ENCODE measurements at places on chromosomes 7 and 10.

GRCh38 chr7:2157473-2158279 lies 75.1 kb downstream of the MAD1L1 start:
- no peak for DNase-seq

GRCh38 chr7:84177758-84178412 lies 16.7 kb downstream of the SEMA3A start:
- DNase-seq: no peak

DNA sequence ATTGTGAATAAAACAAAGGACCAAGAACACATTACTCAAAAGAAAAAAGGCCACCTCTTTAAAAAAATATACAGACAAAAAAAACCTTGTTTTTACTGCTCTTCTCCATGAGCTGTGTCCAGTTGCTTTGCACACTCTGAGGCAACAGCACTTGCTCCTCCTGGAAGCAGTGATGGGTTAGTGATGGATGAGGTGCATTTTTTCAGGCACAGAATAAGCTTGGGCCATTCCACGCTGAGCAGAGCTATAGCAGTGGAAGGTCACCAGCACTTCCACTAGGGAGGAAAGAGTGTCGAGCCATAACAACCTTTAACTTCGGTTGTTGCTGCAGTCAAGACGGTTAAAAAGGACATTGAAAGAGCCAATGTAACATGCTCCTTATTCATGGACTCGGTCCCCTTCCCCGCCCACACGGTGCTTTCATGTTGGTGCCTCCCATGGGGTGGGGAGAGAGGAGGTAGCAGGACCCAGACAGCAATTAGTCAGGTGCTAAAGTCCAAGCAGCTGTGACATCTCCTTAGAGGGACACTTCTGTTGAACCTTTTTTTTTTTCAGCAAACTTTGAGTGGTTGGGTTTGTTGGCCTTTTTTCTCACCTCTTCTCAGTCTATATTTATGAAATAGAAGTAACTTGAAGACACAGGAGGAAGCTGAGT lies 136.5 kb upstream of the ADARB2 start:
- no peak for DNase-seq

DNA sequence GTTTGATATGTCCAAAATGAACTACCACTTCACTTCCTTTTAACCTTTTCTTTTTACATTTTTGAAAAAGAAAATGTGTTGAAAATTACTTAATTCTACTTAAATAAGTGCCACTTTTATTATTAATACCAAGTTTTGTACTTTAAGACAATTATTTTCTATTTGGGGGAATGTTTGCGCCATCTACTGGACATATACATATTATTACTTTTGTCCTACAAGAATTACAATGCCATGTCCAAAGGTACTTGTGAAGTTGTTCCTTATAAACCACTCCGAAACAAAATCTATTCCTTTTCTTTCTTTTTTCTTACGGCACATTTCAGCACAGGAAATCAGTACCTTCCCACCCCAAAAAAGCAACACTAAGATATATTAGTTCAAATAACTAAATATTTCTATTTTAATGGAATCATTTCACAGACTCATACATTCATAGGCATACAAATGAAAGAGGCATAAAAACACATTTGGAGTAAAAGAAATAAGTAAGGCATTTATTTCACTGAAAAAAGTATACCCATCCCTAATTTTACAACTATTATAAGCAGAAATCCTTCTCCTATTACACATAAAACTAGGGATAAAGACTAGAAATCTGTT lies 169.9 kb downstream of the RNF133 start:
- DNase-seq: no peak

DNA sequence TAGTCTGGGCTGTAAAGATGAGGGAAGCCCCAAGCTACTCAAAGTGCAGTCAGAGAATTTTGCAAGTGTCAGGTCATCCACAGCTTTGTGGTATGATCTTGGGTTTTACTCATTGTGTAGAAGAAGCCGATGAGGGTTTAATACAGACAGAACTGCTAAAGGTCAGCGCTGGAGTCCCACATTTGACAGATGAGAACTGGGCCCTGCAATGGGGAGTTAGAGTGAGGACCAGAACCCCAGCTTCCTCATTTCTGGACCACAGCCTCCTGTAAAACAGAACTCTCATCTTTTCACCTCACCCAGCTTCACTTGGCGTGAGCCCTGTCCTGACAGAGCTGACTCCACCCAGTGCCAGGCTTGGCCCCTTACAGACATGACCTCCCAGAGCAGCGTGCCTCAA lies 20.1 kb downstream of the LRRC20 start:
- no peak for DNase-seq

DNA sequence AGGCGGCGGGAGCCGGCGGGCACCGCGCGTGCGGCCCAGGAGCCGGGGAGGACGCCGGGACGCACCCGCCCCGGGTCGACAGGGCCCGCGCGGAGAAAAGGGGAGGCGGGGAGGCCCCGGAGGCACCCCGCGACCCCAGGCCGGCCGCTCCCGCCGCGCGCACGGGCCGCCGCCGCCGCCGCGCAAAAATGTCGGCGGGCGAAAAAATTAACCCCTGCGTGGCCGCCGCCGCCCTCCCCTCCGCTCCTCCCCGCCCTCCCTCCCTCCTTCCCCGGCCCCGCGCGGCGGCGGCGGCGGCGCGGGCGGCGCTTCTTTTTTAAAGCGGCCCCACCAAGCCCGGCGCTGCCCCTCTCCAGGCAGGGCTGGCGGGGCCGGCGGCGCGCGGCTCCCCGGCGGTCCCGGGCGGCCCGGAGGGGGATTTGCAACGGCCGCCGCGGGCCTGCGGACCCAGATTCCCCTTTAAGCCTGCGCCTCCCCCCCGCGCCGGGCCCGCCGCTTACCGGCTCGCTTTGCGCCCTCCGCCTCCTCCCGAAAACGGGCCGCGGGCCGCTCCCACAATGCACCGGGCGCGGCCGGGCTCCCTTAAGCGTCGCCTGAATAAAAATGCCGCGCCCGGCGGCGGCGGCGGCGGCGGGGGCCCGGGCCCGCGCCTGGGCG lies 465 bp downstream of the SEPHS1 start:
- peak; percentile 68 for DNase-seq

- peak; percentile 87 for DNase-seq
These were observed 65.8 kb downstream of the STK17A start for GRCh38 chr7:43648473-43649406.

- DNase-seq: no peak
These were observed 455.6 kb upstream of the AKR1E2 start for GRCh38 chr10:4370376-4370775.

DNA sequence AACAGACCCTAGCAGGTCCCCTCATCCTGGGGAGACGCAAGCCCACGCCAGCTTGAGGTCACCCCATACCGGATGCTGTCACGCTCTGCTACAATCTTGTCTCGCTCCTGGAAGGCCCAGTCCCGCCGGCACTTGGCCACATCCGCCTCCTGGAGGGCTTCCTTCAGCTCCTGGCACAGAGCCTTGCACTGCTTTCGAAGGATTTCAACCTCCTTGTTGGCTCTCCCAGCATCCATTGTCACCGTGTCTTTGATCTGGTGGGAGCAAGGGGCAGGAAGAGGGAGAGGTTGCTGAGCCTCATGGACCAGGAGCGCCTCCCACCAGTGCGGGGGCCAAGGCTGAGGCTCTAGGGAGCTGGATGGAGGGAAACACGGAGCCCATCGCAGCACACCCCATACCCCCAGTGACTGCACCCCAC lies 90.9 kb downstream of the DLG5 start:
- DNase-seq: no peak

DNA sequence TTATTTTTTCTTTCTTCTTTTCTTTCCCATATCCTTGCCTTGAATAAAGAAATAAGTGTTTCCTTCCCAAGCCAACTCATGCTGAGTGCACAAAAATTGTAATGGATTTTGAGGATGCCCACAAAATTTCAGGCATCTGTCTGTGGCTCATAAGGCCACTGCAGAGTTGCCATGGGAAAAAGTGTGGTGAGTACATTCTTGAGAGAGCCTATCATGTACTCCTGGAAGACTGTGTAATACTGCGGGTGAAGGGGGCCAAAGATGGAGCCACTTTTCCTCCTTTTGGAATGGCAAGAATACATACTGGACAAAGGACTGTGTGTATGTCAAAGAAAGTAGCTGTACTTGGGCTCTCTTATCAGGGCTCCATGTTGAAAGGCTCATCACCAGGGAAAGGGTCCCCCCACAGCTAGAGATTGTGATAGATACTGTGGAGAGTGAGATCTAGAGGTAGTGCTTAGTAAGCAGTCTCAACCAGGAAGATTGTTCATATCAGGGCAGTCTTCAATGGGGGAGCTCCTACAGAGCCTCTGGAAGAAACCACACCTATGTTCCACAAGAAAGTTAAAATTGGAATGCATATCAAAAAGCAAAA lies 341.6 kb upstream of the KCND2 start:
- DNase-seq: no peak

- DNase-seq: no peak
These were observed 496.8 kb downstream of the LRMDA start for GRCh38 chr10:75928231-75928630.

DNA sequence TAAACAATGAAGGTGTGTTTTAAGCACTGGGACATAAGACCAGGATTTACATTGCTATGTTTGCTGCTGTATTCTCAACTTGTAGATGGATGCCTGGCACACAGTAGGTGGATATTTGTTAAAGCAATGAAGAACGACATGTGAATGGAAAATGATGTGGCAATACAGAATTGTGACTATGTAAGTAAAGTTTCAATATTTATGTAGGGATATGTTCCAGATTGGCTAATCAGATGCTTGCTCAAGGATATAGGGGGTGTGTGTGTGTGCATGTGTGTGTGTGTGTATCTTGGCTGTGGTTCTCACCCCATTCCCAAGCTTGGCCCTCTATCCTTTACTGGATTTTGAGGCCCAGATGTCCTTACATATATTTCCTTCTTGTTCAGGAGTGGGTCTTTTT lies 42.7 kb upstream of the LAMB1 start:
- no peak for DNase-seq

DNA sequence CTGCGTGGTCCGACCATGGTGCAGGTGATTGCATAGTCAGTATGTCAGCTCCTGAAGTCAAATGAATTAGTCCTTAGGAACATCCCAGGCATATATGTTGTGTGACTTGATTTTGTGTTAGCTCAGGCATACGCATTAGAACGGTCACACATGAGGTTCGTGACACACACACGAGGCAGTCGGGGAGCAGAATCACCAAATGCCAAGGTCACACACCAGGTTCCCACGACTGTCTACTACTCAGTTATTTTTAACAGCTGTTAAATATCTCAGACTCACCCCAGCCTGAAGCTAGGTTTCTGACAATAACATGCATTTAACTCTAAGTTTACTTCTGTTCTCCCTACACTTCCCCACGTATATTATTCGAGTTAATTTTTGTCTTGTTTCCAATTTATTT lies 54.8 kb downstream of the DYNC2I1 start:
- no peak for DNase-seq

DNA sequence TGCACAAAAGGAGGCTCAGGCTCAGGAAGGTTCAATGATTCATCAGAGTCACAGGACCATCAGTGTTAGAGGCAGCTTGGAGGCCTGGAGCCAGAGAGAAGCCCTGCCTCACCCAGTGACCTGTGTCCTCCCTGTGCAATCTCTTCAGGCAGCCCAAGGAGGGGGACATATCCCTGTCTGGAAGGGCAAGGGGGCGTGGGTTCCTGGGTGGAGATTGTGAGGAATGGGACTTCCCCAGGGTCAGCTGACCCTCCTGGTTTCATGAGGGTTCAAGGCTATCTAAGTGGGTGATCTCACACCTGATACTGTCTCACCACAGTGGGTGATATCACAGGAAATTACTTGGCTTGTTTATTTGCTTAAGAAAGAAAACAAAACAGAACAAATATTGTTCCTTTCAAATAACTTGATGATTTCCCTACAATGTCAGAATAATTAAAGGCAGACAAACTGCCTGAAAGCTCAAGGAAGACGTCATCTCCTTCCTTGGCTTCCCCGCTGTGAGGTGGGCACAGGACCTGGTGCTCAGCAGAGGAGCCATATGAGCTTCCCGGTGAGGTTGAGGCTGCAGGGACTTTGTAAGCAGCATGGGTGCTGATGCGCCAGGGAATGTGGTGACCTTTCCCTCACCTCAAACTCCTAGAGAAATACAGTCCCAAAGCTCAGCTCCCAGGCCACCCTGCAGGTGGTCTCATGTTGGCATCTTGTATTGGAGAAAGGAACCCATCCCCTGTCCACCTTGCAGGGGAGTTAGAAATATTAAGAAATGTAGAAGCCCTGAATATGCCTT lies 763.2 kb downstream of the GRID1 start:
- DNase-seq: no peak

GRCh38 chr7:13476881-13477444 lies 512.5 kb downstream of the ETV1 start:
- DNase-seq: no peak

DNA sequence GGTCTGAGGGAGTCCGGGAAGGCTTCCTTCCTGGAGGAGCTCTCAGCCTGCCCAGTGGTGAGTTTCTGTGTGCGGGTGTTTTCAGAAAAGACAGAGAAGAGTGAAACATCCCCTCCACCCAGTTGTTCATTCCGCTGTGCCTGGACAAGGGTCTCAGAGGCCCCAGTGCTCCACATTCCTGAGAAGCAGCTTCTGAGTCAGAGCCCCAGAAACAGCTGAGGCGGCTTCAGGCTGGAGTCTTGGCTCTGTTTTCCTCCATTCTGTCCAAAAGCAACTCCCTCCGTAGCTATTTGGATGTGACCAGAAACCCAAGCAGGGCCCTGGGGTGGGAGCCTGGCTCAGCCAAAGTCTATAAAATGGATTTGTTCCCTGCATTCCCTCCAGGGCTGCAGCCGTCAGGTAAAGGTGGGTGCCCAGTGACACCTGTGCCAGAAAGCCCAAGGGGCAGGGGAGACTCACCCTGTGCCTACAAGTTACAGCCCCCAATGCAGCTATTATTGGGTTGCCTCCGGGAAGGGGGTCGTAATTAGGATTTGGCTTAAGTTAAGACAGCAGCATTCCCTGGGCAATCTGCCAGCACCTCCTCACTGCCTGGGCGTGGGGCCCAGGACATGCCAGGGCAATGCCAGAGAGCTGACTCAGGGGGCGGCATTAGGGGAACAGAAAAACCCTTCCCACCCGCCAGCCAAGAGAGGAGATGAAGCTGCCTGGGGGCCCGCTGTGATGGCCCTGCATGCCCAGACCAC lies 13.1 kb upstream of the CAMK2G start:
- DNase-seq: no peak

DNA sequence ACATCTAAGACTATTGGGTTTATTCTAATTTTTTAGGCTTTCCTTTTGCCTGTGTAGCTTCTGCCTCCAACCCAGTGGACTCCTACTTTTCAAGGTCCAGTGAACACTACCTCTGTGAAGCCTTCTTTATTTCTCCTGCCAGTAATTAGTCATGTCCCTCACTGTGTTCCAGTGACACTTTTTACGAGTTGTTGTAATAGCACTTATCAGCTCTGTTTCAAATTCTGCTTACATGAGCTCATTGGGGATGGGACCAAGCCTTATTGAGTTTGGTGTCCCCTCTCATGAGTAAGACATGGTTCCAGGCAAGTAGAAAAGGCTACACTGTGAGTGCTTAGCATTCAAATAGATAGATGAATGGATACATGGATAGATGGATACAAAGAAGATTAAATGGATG lies 184.6 kb downstream of the HIBADH start:
- no peak for DNase-seq

Data from CD8-positive, alpha-beta T cell (primary cell).